ENCODE measurements at places on chromosomes 3 and 15.
A peak's percentile ranks its signal among the peaks of the same experiment; 100 is the strongest.

GRCh38 chr15:69940441-69941300 is 157.0 kb downstream of the TLE3 start:
- no peak for DNase-seq

DNA sequence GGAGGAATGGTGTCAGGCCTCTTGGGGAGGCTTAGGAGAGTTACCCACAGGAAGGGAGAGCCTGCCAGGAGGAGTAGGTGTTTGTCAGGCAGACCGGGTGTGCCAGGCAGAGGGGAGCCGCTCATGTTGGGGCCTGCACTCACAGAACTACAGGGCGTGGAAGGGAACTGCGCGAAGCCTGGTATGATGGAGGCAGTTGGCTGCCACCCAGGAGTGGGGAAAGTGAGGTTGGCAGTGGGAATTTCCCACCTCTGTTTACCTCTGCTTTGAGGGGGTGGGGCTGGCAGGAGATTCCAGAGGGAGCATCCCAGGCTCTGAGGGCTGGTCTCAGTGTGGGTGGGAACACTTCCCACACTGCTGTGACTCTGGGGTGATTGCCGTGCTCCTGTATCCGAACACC is 99.9 kb downstream of the SLCO3A1 start:
- DNase-seq: no peak

DNA sequence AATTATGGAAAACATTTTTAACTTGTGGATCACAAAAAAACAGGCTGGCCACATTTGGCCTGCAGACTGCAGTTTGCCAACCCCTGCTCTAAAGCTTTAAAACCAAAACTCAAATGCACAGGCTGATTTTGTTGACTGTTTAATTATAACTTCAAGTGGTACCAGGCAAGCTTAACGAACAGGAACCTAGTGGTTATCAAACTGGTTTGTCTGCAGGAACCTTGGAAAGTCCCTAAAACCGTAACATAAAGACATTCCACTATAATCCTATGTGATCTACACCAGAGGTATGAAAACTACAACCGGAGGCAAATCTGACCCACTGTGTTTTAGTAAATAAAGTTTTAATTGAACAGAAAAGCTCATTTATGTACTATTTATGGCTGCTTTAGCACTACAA is 52.4 kb downstream of the TBL1XR1 start:
- no peak for DNase-seq

DNA sequence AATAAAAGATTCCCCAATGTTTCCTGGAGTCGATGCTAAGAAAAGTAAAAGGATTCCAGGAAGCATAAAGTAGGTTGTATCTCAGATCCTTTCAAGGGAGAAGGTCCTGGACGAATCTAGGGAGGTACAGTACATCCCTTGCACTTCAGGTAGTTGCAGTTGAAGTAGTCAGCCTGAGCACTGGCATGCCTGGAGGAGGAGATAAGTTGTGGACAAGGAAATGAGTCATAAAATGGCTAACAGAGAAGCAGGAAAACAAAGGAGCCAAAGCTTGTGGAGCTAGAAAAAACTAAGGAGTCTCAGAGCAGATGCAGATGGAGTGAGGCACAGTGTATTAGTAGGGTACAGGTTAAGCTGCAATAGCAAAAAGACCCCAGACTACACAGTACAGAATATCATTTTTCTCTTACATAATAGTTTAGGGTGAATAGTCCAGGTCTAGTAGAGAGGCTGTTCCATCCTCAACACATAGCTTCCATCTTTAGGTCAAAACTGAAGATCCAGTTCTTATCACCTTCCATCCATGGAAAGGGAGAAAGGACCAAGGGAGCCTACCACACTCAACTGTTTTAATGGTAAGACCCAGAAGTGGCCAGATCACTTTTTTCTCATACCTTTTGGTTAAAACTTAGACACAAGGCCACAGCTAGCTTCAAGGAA is 41.3 kb downstream of the COL6A5 start:
- peak; percentile 30 for DNase-seq

DNA sequence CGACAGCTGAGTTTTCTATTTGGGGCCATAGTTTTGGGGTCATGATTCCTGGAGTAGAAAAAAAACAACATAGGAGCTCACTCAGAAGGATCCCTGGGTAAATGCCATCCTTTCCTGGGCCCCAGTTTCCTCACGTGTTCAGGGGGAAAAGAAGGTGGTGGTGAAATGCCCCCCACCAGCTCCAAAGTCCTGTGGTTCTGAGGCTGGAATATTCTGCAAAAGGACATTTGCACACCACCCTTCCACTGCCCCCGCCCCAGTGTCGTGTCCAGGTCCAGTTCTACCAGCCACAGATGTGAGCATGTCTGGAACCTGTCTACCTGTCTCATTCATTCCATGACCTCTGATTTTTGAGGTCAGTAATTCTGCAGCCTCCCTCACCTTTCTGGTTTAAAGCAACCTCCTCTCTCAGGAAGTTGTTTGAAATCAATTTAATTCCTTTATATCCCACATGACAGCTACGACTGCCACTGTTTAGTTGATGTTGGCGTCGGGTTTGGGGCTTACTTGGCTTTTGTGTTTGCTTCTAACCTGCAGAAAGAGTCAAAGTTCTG is 82.1 kb downstream of the SMAD3 start:
- DNase-seq: no peak

- no peak for DNase-seq
Observed at GRCh38 chr3:26293329-26293844, 329.2 kb upstream of the LRRC3B start.

DNA sequence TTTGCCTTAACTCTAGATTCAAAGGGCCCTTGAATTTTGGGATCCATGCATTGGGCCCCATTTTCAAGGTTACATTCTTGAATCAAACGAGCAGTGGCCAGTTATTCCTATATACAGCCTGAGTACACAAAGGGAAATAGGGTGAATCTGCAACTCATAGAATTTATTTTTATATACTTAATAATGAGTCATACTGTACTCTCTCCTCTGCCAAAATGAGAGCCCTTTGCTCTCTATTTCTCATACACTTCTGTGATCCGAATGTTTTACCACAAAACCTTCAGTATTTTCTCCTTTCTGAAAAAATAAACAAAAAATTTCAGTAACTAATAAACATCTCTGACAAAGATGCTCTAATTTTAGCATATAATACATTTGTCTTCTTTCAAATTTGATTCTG is 116.7 kb downstream of the SERPINI1 start:
- no peak for DNase-seq

GRCh38 chr3:65742914-65743313 is 295.8 kb downstream of the MAGI1 start:
- no peak for DNase-seq

DNA sequence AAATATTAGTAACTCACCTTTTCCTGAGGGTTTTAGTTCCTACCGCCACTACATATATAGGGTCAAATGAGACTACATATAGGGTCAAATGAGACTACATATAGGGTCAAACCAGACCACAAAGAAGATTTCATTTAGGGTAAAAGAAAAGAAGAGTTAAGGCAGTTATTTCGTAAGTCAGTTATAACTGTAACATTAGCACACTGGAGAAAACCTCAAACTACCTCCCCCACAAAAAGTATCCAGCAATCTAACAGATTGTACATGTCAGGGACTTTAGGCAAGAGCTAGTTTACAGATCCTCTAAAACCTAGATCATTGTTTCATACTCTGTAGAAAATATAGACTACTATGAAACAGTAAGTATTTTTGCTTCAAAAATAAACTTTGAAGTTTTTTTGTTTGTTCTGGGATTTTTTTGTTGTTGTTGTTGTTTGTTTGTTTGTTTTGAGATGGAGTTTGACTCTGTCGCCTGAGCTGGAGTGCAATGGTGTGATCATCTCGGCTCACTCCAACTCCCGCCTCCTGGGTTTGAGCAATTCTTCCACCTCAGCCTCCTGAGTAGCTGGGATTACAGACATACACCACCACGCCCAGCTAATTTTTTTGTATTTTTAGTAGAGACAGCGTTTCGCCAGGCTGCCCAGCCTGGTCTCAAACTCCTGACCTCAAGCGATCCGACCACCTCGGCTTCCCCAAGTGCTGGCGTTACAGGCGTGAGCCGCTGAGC is 92.4 kb upstream of the CGNL1 start:
- no peak for DNase-seq

GRCh38 chr15:60787837-60788691 is 309.1 kb upstream of the ICE2 start:
- no peak for DNase-seq

GRCh38 chr15:26890988-26891387 is 24.1 kb downstream of the GABRA5 start:
- DNase-seq: no peak

- no peak for DNase-seq
Observed at GRCh38 chr3:124653797-124654469, 76.3 kb upstream of the UMPS start.

Measured in fibroblast of skin of abdomen (primary cell).